ENCODE measurements at places on chromosomes 5 and 9.

GRCh38 chr9:33443047-33443446 is 4.3 kb downstream of the AQP3 start:
- DNase-seq = no peak

GRCh38 chr9:3735251-3735650 is 209.4 kb upstream of the RFX3 start:
- no peak for DNase-seq

GRCh38 chr5:157484768-157485167 is 24.8 kb downstream of the NIPAL4 start:
- no peak for DNase-seq

GRCh38 chr9:8392866-8393265 is 593.3 kb upstream of the DMAC1 start:
- DNase-seq = no peak

DNA sequence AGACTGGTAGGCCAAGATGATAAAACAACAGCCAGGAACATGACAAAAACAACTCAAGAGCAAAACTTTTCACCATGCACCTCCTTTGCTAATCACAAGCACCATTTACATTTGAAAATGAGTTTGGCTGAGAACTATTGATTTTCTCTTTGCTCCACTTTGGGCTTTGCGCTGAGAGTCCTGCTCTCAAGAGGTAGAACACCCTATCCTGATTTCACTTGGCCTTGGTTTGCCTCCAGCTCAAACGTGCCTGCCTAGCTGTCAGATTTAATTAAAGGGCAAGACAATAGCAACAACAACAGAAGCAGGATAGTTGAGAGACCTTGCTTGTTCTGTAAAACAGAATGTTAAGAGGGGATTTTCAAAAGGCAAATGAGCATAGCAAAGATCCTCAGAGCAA is 128.2 kb upstream of the ASTN2 start:
- DNase-seq = no peak

- DNase-seq = no peak
Observed at GRCh38 chr5:16615741-16616535, 859 bp downstream of the RETREG1 start.

DNA sequence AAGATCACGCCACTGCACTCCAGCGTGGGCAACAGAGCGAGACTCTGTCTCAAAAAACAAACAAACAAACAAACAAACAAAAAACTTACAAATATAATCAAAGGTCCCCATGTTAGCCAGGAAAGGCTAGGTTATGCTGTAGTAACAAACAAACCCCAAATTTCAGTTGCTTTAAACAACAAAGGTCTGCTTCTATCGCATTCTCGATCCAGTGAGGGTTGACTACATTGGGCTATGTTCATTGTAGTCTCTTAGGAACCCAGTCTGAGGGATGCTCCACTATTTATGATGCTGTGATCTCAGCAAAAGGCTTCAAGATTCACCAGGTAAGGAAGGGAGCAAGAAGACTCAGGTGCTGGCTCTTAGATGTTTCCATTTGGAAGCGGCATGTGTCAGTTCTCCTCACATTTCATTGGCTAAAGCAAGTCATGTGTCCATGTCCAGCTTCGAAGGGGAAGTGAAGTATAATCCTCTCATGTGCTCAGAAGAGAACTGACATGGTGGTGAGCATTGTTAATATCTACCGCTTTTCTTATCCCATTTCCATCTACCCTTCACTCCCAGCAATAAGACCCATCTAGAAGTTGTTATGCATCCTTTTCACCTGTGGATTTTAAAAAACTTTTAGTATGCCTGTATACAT is 26.5 kb upstream of the NEK6 start:
- DNase-seq = no peak

All from DMS153 (cell line).